ELF-1 (cell line): ENCODE measurements at places on chromosomes 1 and 21.

DNA sequence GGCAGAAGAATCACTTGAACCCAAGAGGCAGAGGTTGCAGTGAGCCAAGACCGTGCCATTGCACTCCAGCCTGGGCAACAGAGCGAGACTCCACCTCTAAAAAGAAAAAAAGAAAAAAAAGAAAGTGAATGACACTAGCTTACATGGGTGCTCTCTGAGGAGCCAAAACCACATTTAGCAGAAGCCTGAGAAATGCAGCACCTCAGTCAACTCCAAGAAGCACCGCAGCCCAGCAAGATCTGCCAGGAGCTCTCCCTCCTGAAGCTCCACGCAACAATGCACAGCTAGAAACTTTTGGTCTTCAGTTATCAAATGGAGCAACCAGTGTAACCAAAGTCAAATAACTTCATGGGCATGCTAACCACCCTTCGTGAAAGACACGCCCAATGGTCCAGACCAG is 229.1 kb downstream of the SETD4 start:
- DNase-seq, result no peak

- no peak for DNase-seq
These were observed 9.8 kb upstream of the AK5 start for GRCh38 chr1:77271852-77272580.

GRCh38 chr1:183721041-183721440 is 67.9 kb upstream of the APOBEC4 start:
- DNase-seq, result no peak

DNA sequence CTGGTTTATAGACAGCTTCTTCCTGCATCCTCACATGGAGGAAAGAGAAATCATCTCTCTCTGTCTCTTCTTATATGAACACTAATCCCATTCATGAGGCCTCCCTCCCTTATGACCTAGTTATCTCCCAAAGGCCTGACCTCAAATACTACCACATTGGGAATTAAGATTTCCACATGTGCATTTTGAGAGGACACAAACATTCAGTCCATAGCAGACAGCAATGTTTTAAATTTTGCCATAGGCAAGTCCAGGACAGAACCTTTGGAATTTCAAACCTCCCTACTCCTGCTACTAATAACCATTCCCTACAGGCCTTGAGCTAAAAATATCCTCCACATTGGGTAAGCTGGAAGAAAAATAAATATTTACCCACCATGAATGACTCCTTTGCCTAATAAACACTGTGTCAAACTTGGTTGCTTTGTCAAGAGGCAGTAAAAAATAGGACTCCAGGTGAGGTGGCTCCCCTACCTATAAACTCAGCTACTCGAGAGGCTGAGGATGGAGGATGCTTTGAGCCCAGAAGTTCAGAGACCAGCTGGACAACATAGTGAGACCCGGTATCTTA is 113.7 kb downstream of the ZNF281 start:
- no peak for DNase-seq

GRCh38 chr1:19312782-19313635 is 883 bp downstream of the SLC66A1 start:
- DNase-seq, result no peak

DNA sequence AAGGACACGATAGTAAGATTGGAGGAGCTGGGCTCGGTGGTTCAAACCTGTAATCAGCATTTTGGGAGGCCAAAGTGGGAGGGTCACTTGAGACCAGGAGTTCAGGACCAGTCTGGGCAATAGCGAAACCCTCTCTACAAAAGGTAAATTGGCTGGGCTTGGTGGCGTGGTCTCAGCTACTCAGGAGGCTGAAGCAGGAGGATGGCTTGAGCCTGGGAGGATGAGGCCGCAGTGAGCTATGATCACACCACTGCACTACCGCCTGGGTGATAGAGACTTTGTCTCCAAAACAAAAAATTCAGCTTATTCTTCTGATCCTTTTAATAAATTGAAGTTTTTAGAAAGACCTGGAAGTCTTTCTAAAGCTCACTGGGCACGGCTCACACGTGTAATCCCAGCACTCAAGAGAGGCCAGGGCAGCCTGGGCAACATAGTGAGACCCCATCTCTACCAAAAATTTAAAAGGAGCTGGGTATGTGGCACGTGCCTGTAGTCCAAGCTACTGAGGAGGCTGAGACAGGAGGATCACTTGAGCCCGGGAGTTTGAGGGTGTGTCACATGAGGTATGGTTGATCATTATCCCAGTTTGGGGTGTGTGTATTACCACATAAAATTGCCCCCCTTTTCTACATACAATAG is 15.3 kb downstream of the MASP2 start:
- DNase-seq, result no peak

GRCh38 chr1:203306089-203306964 is 1.0 kb downstream of the BTG2 start:
- peak; percentile 63 for DNase-seq

- DNase-seq, result no peak
These were observed at the start of gene SMCP for GRCh38 chr1:152878042-152878441. SMCP (plus strand) TSS chr1:152878322; CDS start chr1:152884423, 6,101 bp downstream.

GRCh38 chr1:52911541-52911940 is 10.0 kb downstream of the ECHDC2 start:
- peak; percentile 42 for DNase-seq

DNA sequence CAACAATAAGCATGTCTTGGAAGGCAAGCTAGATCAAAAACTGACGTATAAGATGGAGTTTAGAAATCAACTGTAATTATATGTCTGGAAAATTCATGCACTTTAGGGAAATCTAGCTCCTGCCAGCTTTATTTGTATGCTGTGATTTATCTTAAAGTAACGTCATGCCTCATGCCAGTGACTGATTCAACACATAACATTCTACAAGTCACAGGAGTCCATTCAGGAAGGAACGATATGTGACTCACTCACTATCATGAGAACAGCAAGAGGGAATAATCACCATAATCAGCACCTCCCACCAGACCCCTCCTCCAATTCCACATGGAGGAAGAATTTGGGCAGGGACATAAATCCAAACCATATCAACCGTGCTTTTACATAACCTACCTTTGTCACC is 682.4 kb upstream of the ADAMTS5 start:
- DNase-seq, result no peak

DNA sequence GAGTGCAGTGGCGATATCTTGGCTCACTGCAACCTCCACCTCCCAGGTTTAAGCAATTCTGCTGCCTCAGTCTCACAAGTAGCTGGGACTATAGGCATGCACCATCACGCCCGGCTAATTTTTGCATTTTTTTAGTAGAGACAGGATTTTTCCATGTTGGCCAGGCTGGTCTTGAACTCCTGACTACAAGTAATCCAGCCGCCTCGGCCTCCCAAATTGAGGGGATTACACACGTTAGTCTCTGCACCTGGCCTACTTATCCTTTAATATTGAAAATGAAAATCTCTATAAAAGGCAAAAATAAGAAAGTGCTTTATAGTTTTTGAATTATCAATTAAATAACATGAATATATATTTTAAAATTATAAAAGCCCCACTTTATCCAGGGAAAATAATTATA is 190.6 kb downstream of the DPYD start:
- DNase-seq, result no peak

- DNase-seq, result no peak
These were observed 52.1 kb downstream of the COL6A1 start for GRCh38 chr21:46033410-46034400.

GRCh38 chr1:117058810-117059209 is 1.3 kb upstream of the TTF2 start:
- DNase-seq, result no peak
